Anterior cingulate cortex (tissue), 58 donors: ENCODE measurements at places on chromosomes 7 and 10.

DNA sequence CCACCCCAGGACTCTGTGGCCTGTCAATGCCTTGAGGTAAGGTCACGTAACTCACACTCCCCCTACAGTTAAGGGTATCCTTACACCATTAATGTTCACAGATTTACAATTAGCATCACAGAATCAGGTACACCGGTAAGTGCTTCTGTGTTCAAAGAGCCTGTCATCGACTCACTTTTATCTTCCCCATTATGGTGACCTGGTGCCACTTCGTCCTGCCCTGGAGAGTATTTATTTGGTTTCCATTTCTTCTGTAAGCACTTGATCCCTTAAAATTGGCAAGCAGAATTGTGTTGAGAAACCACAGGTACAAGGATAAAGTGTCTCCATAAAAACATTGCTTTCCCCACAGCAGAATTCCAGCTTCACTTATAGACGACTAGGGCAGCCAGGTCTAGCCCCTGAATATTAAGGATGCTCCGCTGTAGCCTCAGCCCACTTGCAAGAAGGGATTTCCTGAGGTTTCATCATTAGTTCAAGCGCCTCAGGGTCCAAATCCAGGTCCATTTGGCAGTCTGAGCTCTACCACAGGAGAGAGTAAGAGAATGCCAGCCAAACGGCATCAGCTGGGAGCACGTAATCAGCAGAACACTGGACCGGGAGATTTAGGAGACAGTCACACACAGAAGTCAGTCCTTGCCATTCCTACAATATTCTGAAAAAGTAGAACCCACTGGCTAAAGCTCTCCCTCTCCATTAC, 10.1 kb downstream of the ATXN7L1 start:
- DNase-seq, result no peak

DNA sequence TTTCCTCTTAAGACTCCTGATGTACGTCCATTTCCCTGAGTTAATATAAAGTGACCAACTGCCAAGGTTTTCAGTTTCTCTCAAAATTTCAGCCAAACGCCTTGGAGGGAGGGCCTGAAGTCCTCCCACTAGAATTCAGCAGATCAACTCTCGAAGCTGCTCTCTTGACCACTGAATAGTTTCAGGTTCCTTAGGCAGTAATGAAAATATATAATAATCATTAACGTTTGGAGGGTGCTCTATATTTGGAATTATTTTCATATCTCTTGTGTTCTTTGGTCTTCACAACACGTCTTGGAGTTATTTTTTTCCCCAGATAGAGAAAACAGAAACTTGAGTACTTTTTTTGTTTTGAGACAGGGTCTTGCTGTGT, 123.6 kb upstream of the SFMBT2 start:
- DNase-seq, result no peak

GRCh38 chr10:32055478-32056135, 618 bp downstream of the KIF5B start:
- DNase-seq, result peak; percentile 56

- no peak for DNase-seq
Observed at GRCh38 chr7:140214075-140214684, 37.4 kb upstream of the KDM7A start.

GRCh38 chr7:107076781-107077698, 32.5 kb downstream of the PRKAR2B start:
- DNase-seq, result no peak

DNA sequence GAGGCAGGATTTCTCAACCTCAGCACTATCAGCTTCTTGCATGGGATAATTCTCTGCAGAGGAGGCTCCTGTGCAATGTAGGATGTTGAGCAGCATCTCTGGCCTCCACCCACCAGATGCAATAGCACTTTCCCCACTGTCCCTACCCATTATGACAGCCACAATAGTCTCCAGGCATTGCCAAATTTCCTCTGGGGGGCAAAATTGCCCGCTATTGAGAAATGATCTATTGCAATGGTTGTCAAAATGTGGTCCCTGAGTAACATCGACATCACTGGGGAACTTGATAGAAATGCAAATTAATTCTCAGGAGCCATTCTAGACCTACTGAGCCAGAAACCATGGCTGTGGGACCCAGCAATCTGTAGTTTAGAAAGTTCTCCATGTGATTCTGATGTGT, 7.0 kb downstream of the KCNK18 start:
- no peak for DNase-seq

DNA sequence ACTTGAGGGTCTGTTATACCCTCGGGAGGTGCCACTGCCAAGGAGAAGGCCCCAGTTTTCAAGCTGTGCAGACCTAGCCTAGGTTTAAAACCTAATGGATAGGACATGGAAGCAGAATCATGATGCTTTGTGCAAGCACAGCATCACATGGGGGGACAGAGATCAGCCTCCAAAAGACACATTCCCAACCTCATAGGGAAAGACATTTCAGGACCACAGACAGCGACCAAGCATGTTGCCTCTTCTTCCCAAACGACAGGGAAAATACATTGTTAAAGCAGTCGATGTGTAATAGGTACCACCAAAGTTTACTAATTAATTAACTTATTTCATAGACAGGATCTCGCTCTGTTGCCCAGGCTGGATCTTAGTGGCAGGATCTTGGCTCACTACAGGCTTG, 573.9 kb downstream of the TCERG1L start:
- no peak for DNase-seq

DNA sequence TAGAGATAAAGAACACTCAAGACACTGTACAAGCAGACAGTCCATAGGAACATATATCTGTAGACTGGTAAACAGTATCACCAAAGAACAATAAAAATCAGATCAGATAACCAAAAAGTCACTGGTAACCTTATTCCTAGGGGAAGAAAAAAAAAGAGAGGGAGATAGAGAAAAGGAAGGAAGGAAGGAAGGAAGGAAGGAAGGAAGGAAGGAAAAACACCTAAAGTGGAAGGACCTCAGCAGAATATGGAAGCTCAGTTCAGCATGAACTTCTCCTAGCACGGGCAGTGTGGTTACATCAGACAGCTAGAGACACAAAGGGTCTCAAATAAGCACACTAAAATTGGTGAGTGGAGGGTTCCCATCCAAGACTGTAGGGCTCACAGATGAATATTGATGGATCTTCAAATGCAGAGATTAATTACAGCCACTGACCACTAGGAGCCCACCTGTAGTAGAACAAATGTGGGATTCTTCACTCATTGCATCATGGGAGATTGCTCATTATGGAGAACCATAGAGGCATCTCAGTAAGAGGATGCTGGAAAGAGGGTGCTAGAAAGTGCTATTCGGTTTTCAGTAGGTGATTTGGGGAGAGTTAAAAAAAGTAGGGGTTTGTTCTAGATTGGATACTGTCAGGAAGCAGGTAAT, 293.4 kb upstream of the C7orf33 start:
- DNase-seq, result no peak

DNA sequence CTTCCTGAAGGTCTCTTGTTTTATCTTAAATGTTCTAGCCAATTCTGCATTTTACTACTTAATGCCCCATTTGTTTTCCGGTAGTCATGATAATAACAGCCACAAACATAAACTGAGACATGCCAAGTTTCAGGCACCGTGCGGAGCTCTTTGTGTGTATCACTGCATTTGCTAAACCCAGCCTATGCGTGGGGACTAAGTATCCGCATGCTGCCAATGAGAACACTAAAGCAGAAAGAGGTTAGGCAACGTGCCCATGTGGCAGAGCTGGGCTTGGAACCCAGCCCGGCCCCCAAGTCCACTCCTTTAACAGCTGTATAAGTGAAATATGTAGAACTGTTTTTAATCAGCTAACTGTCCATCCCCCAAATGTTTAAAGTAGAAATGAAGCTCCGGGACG, 54.1 kb downstream of the SLIT1 start:
- DNase-seq, result peak; percentile 18

GRCh38 chr10:21369697-21370096, 155.8 kb downstream of the SKIDA1 start:
- DNase-seq, result no peak

DNA sequence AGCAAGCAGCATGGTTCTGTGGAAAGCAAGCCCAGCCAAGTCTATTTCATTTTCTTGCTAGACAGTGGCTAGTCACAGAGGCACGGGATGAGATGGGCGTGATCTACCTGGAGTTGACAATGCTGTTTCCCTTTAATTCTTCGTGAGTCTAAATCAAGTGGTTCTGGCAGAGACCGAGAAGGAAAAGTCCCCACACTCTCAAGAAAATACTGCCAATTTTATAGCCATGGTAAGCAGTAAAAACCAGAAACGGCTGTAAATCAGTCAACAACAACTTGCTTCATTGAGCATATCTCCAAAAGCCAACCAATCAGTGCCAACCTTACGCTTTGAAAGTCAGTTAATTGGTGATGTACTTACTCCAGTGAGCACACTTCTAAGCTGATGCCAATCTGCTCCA, 223.4 kb downstream of the SEC23IP start:
- DNase-seq, result no peak

DNA sequence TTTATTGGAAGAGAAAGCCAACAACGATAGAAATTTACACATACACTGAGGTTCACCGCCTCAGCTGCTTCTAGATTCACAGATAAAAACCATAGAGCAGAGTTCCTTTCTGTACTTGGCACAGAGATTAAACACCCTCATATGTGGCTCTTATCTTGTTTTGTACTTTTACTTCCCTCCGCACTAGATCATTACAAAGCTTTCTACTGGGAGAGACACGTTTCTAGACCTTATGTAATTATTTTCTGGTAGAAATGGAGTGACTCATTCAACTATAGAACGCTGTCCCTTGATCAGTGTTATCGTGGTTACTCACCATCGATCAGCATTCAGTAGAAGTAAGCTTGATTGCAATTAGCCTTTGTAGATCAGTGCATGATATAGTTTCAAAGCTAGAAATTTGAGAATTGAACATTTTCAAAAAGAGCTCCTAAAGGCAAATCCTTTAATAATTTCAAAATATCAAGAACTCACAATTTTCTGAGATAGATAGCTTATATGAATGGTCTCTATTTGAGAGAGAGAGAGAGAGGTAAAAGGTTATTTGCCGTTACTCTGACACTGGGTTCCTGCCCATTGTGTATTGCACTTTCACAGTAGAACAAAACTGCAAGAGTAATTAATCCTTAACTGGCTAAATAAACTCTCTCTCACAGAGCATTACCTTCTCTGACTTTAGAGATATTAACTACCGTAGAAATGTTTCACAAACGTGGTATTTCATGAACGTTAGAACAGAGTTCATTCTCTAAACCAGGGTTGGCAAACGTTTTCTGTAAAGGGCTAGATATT, 26.1 kb upstream of the DNAJC1 start:
- DNase-seq, result no peak

DNA sequence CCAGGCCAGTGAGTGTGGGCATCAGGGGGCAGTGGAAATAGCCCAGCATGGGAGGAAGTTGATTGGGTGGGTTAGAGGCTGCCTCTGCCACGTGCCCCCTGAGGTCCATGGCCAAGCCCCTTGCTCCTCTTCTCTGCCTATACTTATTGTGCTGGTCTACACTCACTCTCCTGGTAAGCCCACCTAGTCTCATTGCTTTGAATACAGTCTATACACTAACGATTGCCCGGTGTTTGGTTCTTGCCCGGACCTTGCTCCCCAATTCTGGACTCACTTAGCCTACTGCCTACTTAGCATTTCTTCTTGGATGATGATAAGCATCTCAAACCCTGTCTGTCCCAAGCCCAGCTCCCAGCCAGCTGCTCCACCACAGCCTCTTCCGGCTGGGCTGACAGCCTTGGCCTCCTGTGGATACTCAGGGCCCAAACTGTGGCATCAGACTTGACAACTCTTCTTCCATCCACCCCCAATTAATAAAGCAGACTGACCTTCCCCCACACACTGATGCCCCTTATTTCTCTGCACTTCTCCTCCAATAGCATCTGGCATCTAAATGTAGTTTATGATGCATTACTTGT, 10.1 kb downstream of the LRRC18 start:
- no peak for DNase-seq

- no peak for DNase-seq
Observed at GRCh38 chr10:8412541-8412940, 358.1 kb downstream of the GATA3 start.

DNA sequence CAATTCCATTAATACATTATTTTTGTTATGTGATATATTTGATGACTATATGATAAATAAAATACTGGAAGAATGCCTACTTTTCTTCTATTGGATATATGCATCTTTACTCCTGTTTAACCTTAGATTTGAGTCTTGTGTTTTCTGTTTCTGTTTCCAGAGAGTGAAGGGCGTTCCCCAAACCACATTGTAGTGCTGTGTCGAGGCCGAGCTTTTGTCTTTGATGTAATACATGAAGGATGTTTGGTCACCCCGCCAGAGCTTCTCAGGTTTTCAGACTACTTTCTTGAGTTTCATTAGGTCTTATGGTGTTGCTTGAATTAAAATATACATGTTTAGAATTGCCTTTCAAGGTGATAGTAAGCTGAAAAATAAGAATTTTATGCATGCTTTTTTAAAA, 23.8 kb downstream of the CROT start:
- DNase-seq, result no peak

DNA sequence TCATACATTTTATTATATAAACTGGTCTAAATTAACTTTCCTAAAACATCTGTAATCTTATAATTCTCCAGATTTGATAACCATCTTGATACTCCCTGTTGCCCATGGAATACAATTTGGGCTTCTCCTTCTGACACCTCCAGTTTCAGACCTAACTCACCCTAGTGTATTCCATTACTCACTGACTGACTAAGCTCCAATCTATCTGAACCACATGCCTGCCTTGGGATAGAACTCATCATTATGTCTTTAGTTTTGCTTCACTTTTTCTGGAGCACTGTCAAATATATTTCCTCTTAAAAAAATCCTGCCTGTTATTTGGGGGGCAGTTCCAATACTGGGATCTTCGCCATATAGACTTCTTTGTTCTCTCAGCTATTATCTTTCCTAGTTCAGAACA, 4.9 kb upstream of the FOXP2 start:
- no peak for DNase-seq

- DNase-seq, result no peak
Observed at GRCh38 chr7:41773756-41774155, 70.9 kb upstream of the INHBA start.

DNA sequence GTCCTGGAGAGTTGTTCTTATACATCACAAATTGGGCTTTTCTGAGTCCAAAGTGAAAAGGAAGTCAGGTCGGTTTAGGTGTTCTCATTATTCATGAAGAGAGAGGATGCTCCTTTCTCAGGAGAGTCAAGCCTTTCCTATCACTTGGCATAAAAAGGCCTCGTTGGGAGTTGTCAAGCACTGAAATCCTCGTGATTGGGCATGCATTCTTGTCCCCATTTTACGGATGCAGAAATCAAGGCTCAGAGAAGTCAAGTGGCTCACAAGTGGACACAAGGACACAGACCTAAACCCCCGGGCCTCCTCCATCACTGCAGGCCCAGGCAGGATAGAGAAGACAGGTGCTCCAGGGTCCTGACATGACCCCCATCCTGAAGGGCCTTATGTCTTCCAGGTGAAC, 8.5 kb downstream of the RBP3 start:
- no peak for DNase-seq

- DNase-seq, result no peak
Observed at GRCh38 chr10:70404787-70405036, 767 bp downstream of the EIF4EBP2 start.

GRCh38 chr7:55504093-55504859, 68.0 kb downstream of the VOPP1 start:
- no peak for DNase-seq

DNA sequence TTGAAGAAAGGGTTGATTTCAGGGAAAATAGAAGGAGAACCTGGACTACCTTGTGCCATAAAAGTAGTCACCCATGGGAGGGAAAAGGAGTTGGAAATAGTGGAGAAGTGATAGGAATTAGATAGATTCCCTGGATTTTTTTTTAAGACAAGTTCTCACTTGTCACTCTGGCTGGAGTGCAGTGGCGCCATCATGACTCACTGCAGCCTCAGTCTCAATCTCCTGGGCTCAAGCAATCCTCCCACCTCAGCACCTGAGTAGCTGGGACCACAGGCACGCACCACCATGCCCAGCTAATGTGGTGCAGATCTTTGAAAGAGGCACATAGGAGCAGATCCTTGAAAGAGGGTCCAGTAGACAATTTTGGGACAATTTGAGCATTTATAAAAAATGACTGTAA, 9.5 kb upstream of the BLNK start:
- no peak for DNase-seq
